Activated CD8-positive, alpha-beta T cell treated with anti-CD3 and anti-CD28 coated beads, Interleukin-2, amount 10 ng/mL, durations not matched to agents 7 days and 5 days (primary cell): ENCODE measurements at places on chromosomes 2 and 18.
A peak's percentile ranks its signal among the peaks of the same experiment; 100 is the strongest.

DNA sequence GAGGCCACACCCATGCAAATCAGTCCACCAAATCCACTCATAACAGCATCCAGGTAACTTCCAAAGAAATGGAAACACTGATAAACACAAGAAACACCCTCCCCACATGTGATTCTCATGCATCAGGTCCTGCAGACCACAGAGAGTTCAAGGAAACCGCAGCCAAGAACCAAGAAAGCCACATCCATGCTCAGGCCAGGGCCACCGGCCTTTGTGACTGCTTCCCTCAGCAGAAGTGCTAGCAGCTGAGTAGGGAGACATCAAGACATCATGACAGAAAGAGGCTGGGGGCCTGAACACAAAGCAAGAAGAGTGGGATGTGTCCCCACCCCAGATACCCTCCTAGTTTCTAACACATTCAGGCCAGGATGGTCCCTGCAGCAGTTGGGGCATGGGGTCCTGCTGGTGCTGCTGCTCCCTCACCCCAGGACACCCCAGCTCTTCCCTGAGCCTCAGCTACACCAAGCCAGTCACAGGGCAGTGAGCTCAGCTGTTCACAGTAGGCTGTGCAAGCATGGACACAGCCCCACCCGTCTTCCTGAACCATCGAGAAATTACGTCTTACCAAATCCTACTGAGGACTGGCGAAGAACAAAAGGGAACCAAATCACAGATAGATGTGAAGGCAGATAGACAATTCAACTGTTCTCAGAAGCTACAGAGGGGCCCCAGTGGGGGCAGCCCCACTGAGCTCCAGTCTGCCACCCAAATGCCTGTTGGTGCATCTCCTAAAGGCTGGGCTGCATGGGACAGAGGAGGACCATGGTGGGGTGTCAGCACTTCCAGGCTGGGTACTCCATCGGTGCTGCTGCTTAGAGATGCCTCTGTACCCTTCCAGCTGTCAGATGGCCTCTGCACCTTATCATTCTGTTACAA, 60.9 kb downstream of the HDAC4 start:
- peak; percentile 80 for DNase-seq

DNA sequence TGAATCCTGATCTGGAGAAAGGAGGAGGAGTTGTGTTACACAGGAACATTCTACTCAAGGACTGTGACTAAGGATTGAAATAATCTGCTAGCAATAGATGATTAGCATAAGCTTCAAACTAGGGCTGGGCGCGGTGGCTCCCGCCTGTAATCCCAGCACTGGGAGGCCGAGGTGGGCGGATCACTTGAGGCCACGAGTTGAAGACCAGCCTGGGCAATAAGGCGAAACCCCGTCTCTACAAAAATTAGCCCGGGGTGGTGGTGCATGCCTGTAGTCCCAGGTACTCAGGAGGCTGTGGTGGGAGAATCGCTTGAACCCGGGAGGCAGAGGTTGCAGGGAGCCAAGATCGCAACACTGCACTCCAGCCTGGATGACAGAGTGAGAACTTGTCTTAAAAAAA, 1.5 kb downstream of the TRMT61B start:
- no peak for DNase-seq

- DNase-seq = no peak
Measured at GRCh38 chr2:141331127-141331526, 799.7 kb downstream of the LRP1B start.

DNA sequence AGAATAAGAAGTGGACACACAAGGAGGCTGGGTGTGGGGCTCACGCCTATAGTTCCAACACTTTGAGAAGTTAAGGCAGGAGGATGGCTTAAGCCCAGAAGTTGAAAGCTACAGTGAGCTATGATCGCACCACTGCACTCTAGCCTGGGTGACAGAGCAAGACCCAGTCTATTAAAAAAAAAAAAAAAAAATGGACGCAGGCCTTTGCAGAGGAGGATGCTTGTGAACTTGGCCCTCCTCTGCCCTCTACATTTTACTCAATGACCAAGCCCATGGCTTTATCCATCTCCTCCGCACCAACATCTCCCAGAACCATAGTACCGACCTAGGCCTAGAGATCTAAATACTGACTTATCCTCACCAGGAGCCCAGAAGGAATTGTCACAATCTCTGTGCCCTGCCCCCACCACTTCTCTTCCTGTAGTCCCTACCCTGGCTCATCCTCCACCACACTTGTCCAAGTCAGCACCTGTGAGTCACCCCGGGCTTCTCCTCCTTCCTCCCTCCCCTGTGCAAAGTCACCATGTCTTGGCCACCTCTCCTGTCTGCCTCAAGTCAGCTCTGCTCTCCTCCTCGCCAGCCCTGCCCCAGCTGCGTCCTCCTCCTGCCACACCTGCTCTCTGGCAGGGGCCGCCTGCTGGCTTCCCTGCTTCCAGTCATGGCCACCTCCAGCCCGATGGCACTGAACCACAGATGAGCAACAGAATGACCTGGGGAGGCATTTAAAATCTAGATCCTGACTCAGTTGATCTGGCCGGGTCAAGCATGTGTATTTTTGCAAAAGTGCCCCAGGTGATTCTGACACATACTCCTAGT, 35.8 kb upstream of the ASPRV1 start:
- DNase-seq = peak; percentile 31

DNA sequence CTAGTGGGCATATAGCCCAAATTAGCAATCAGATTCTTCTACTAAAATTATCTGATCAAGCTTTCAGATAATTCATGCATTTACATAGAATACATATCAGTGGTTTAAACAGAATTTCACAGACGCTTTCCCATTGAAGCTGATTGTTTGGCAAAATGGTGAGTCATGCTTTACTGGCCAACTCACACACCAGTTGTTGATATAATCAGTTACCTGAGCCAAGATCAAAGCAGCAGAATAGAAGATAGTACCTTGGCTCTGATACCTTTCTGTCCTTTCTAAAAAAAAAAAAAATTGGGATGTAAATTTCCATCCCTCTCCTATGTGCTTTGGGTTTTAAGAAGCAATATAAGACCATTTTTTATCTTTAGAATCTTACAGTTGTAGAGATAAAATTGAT, 178.0 kb downstream of the MCFD2 start:
- no peak for DNase-seq

- no peak for DNase-seq
Measured at GRCh38 chr18:48950536-48951447, at the start of gene SMAD7. Gene SMAD7 (minus strand): TSS chr18:48950965. CDS start chr18:48950424, 541 bp downstream.

DNA sequence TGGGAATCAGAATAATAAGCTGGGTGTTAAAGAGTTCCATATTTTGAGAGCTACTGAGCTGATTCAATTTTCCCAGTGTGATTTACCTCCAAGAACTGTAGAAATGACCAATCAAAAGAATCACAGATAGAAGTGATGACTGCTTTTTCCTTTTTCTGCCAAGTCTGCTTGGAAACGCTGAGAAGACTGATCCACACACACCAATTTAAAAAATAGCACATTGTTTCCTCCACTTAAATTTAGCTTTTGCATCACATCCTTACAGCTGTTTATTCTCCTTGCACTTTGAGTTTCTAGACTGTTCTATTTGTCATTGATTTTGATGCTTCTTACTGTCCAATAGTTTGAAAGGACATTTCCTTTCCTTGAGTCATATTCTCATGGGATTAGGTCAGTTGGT, 590.3 kb upstream of the CHAC2 start:
- no peak for DNase-seq

DNA sequence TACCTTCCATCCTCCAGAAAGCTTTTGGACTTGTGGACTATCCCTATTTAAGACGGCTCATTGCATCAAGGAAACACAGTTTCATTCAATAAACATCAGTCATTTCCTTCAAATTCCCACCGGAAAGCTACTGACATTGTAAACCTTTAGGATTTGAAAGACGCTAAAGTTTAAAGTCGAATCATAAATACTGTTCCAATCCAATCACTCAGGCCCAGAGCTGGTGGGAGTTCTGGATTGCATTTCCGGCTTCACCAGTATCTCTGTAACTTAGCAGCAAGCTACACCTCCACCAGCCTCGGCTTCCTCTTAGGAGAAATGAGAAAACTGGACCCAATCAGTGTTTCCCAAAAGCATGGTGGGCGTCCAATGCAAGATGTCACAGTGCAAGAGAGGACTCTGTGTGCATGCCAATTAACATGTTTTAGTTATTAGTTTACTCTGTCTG, 1.6 kb downstream of the WDFY1 start:
- DNase-seq = no peak

DNA sequence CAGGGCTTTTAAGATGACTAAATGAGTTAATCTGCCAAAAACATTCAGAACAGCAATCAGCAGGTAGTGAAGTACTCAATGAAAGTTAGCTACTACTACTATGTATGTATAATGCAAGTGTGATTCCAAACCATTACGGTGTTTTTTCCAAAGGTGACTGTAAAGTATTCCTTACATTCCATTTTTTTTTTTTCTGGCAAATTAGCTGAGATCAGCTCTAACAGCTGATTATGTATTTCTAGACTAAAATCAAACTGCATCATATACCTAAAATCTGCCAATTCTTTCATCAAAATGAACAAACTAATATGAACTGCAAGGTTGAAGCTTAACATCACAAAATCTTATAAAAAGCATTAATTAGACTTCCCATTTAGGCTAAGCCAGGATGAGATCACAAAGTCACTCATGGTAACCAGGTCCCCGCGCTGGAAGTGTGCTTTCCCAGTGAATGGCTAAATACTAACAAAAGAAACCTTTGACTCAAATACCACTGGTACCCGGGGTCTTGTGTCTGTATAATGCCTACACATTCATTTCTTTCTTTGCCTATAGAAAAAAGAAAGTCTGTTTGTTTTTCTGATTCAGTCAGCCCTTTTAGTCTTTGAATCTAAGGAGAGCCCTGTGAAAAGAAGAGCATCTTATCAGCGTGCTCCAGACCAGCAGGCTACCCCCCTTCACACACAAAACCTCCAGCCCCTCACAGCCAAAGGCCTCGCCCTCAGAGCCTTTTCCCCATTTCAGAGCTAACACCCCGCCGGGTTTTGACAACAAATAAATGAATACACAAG, 88.3 kb downstream of the RBMS1 start:
- no peak for DNase-seq
